ENCODE measurements at places on chromosomes 5 and 9.

DNA sequence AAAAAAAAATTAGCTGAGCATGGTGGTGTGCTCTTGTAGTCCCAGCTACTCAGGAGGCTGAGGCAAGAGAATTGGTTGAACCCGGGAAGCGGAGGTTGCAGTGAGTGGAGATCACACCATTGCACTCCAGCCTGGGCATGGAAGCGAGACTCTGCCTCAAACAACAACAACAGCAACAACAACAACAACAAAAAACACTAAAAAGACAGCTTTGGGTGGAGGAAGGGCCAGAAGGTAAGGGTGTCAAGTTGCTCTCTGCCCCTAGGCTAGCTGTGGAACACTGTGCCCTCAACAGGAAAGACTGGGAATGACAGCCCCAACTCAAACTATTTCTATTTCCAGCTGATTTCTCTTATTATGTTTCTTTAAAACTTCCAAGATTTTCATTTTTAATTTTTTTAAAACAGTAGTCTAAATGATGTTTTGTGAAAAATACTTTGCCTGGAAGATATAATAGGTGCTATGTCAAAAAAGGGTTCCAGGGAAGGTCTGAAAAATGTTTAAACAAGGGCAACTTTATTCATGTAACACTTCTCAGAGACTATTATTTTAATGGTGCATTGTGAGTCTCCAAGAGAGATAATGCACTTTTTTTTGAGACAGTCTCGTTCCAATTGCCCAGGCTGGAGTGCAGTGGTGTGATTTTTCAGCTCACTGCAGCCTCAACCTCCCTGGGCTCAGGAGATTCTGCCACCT is 29.9 kb downstream of the CLINT1 start:
- no peak for DNase-seq

- DNase-seq, result no peak
Measured at GRCh38 chr9:77848897-77849296, 182.7 kb downstream of the GNAQ start.

DNA sequence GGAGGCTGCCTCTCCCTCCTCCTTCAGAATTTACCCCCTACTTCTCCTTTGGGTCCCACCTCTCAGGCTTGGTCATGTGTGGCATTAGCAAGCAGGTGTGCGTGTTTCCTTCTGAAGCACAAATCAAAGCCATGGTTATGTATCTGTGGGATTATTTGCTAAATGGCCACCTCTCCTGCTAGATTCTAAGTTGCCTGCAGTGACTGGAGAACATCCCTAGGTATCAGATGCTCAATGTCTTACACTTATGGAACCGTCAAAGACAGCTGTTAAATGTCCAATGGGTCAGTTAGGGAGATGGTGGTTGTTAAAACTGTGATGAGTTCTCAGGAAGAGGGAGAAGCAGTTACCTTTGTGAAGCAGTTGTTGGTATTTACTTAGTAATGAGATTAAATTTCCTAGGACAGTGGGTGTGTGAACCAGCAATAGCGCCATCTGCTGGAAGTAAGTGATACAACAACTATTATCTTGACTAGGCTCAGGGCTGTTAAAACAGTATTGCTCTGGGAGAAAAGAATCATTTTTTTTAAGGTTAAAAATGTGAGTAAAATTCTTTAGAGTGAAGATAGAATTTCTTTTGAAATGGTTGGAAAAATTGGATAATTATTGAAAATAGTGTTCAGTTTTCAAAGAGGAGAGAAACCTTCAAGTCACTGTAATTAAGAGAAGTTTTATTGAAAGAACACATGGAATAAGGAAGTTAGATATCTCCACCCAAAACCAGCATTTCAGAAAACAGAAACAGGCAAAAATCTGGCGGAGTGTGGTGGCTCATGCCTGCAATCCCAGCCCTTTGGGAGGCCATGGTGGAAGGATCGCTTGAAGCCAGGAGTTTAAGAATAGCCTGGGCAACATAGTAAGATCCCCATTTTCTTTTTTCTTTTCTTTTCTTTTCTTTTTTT is 71.3 kb downstream of the TMC1 start:
- DNase-seq, result no peak

GRCh38 chr5:40630126-40630525 is 49.6 kb upstream of the PTGER4 start:
- no peak for DNase-seq

- no peak for DNase-seq
Measured at GRCh38 chr5:173800340-173800739, 87.8 kb upstream of the CPEB4 start.

DNA sequence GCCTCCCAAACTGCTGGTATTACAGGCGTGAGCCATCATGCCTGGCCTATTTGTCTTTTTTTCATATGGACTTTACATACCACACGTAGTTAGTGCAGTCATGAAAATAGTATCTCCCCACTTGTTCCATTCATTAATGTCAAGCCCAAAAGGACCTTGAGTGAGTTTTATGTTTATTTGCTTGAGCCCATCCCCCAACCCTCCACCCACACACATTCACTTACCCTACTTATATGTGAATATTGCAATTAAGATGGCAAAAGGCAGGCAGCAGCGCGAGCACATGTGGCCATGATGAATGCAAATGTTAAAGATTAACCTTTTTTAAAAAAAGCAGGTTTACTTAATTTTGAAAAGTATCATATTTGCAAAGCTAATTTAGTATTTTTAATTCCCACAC is 24.9 kb upstream of the PIK3R1 start:
- no peak for DNase-seq

DNA sequence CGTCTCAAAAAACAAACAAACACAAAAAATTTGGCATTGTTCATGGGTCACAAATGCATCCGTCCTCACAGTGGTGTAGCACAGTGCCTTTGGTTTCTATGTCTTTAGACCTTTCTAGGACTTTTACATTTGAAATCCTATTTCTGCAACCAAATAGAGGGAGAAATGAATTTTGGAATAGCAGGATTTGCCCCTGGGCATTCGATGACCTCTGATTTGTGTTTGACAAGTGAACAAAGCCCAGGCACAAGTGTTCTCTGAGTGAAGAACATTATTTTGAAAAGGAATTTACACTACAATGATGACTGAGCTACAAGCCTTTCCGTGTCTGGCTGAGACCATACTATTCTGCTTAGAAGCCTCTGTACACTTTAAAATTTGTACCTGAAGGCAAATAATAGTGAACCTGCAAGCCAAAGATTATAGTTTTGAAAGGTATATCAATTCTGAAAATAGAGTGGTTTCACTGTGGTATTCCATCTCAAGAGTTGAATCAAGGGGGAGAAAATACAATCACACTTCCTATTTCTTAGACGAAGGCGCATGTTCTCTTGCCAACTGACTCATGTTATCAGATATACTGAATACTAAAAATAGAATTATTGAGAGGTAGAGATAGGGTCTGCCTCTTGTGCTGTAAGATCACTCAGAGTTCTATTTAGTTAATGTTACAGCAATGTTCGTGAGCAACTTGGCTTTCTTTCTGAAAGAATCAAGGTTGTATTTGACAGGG is 297.6 kb downstream of the KDM4C start:
- DNase-seq, result no peak

- no peak for DNase-seq
Measured at GRCh38 chr5:6188344-6188743, 190.0 kb downstream of the MED10 start.

- no peak for DNase-seq
Measured at GRCh38 chr9:137128158-137128861, 10.6 kb upstream of the GRIN1 start.

GRCh38 chr5:93395971-93396379 is 185.0 kb downstream of the NR2F1-AS1 start:
- no peak for DNase-seq

DNA sequence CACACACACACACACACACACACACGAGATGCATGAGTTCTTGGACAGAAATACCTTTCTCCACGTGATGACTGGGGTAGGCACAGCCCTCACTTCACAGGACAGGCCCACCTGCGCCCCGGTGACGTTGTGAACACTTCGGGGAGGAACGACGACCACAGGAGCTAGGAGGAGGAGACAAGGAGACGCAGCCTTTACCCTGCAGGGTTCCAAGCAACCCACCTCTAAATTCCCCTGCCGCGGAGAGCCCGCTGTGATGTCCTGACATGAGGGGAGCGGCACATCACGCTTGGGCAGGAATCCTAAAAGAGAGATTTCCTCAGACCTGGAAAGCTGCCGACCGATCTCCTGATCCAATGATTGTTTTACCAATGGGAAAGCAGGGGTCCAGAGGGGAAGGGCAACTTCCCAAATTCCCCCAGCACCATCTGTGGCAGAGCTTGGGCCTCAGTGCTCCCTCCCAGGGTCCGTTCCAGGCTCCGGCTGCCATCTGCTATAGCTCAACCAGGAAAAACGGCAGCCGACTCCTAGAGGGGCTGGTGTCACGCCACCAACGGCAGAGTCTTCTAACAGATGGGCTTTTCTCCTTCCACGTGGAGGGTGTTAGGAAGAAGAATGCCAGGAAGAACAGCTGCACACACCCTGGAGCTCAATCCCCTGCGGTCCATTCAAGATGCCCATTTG is 10.1 kb downstream of the IGFBPL1 start:
- DNase-seq, result no peak

GRCh38 chr5:146717951-146718350 is 160.6 kb downstream of the PPP2R2B start:
- no peak for DNase-seq

GRCh38 chr9:110832926-110833325 is 164.3 kb downstream of the MUSK start:
- DNase-seq, result no peak

DNA sequence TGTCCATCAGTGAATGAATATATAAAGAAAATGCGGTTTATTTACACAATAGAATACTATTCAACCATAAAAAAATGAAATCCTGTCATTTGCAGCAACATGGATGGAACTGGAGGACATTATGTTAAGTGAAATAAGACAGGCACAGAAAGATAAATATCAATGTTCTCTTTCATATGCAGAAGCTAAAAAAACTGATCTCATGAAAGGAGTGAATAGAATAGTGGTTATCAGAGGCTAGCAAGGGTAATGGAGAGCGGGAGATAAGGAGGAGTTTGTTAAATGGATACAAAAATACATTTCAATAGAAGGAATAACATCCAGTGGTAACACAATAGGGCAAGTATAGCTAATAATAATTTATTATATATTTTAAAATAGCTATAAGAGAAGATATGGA is 65.0 kb downstream of the AGTPBP1 start:
- DNase-seq, result no peak

DNA sequence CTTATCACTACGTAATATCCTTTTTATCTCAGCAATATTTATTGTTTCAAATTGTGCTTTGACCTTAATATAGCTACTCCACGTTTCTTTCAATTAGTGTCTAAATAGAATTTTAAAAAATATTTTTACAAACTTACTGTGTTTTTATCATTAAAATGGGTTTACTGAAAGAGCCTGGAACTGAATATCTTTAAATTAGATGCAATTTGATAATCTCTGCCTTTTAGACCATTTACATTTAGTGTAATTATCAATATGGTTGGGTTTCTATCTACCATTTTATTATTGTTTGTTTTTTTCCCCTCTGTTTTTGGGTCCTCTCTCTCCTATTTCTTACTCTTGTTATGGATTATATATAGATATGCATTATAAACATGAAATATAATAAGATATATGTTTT is 327.8 kb downstream of the IRX2 start:
- no peak for DNase-seq

GRCh38 chr5:69364414-69364813 is 4.9 kb downstream of the AK6 start:
- DNase-seq, result no peak

DNA sequence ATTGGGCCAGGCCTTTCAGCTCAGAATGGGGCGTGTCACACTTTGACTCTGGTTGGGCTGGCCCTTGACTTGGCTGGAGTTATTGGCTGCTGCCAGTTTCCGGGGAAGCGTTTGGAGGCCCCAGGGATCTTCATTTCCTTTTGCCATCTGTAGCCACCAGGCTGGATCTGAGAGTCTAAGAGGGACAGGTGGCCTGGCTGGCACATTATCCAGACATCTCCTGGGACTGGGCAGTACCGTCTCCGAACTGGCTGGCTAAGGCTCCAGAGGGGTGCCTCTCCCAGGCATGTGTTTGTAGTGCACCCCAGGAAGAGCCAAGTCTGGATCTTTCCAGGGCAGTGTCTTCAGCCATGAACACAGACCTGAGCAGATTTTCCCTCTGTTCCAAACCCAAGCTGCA is 9.7 kb upstream of the JADE2 start:
- DNase-seq, result no peak

DNA sequence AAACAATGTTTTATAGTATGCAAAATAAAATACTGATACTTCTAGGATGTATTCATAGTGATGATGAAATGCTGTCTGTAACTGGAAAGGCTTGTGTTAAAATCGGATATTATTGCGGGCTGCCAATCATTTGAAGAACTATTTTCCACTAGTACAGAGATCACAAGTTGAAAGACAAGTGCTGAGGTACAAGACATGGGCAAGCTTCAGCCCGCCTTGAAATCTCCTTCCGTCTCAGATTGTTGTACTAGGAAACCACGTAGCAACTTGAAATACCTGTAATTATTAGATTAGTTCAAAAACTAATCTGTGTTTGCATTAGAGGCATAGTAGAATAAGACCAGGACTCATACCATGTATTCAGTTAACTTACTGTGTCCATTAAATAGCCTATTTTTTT is 218.2 kb downstream of the ARHGEF28 start:
- no peak for DNase-seq

GRCh38 chr5:108765647-108766046 is 17.9 kb downstream of the FER start:
- DNase-seq, result no peak

- DNase-seq, result no peak
Measured at GRCh38 chr9:124030969-124031451, 19.4 kb downstream of the LHX2 start.

DNA sequence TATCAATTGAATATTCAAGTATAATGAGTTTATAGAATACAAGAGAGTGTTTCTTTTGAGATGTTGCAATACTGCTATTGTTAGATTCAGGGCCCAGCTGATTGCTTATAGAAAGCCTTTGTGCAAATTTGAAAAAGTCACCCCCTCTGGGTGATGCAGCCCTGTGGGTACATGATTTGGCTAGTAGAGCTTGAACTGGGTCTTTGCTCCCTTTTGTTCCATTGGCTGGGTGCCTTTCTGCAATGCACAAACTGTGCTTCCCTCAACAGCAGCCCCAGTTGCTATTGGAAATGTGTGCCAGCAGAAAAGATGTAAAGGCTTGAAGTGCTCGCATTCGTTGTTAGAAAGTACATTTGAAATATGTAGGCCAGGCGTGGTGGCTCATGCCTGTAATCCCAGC is 61.8 kb upstream of the CEMIP2 start:
- DNase-seq, result no peak

- DNase-seq, result no peak
Measured at GRCh38 chr5:126525630-126526245, 69.3 kb downstream of the ALDH7A1 start.
